ENCODE measurements at places on chromosomes 2 and 18. TPM values are rescaled to one million over a fixed set of nuclear protein-coding genes. Genes with fewer than 3 reads are reported as not detected.

The SAP130 gene
- 1.8 TPM for total RNA-seq

The FLACC1 gene
- 0.74 TPM for total RNA-seq

The ALPP gene
- total RNA-seq, result not detected

The ADD2 gene
- 0.37 TPM for total RNA-seq

The CCDC150 gene
- total RNA-seq, result 1.9 TPM
